HepG2 (cell line): ENCODE measurements at places on chromosomes 2 and 18. TPM values are rescaled to one million over a fixed set of nuclear protein-coding genes. Genes with fewer than 3 reads are reported as not detected.

The ALLC gene
- total RNA-seq = 0.11 TPM in 1 of 2 replicates, not detected in the other

The ZSWIM2 gene
- not detected in 2 replicates for total RNA-seq

- DNase-seq = no peak
Measured at GRCh38 chr2:33531549-33532059, 55.2 kb downstream of the RASGRP3 start.

DNA sequence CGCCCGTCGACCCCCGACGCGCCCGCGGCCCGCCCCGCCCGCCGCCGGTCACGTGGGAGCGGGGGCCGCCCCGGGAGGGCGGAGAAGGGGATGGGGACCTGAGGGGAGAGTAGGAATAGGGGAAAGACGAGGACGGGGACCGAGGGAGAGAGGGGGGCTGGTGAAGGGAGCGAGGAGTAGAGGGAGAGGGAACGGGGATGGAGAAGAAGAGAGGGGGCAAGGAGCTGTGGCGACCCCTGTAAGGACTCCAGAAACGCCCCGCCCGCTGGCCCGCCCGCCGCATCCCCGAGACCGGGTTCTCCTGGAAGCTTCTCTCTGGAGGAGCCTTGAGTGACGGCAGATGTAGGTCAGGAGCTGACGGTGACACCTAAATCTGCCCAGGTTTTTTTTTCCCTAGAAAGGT lies 615 bp downstream of the ADNP2 start:
- no peak for DNase-seq

- DNase-seq = no peak
Measured at GRCh38 chr2:37570773-37571586, 100.5 kb downstream of the CDC42EP3 start.

DNA sequence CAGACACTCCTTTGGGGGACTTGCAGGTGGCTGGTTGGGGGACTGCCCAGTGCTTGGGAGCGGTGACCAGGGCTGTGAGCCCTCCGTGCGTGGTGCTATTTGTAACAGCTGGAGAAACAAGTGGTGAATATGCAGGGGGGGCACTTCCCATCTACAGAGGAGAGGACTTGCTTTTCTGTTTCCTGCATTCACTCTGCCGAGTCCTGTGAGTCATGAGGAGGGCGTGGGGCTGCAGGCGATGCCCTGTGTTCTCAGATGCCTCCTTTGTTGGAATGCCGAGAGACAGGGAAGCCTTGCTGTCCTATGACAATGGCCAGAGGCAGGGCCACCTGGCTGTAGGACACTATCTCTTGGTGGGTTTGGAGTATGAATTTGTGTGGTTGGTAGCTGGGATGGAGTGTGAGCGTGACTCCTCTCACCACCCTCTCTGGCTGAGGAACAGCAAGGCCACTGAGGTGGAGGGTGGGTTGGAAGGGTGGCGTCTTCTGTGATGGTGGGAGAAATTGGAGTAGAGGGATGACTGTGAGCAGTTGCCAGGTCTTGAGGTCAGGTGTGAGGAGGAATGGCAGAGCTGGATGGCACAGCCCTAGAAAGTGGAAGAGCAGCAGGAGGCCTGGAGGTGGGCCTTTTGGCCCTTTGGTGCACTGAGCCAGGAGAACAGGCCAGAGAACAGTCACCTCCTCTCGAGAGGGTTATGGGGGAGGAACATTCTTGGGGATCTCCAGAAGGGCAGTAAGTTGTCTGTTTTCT lies 24.3 kb downstream of the FHOD3 start:
- DNase-seq = no peak
